ENCODE measurements at places on chromosomes 13 and 19.

DNA sequence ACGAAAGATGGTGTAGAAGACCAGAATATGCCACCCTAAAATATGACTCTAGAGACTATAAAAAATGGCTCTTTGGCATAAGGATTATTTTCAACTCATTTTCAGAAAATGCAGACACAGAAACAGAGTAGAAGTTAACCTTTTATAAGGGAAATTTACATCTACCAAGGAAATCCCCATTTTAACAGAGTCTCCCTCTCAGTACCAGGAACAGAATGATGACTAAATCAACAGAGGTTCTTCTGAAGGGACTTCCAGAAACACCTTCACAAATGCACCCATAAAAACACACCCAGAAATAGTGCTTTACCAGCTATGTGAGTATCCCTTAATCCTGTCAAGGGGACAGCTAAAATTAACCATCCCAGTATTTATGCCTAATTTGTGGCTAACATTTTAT, 29.1 kb downstream of the PLPP2 start:
- no peak for DNase-seq

- DNase-seq = no peak
These were observed 10.7 kb downstream of the AP2S1 start for GRCh38 chr19:46839752-46840497.

- DNase-seq = no peak
These were observed at the start of gene PRR36 for GRCh38 chr19:7874076-7874896. Gene PRR36 (minus strand): TSS chr19:7874390. CDS start chr19:7873689, 701 bp downstream.

- no peak for DNase-seq
These were observed 48.7 kb downstream of the ZNF536 start for GRCh38 chr19:30420881-30421280.

DNA sequence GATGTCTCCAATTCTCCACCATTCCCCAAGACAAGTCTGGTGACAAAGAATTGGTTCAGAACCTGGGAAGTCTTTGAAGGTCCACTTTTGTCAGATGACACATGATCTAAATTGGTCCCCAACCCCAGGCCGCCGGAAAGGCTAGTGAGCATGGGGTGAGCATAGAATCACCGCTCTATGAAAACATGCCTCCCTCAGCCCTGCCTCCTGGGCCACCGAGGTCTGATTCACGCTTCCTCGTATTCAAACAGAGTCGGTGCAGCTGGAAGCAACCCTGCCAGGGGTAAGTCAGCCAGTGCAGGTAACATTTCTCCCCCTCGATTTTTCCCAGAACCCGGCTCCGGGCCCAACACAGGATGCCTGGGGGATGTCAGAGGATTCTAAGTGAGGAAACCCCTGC, 33.9 kb upstream of the KLF2 start:
- DNase-seq = no peak

- no peak for DNase-seq
These were observed 22.3 kb upstream of the HNRNPUL1 start for GRCh38 chr19:41241859-41242258.

- no peak for DNase-seq
These were observed 569 bp downstream of the LCP1 start for GRCh38 chr13:46181377-46181839.

GRCh38 chr19:17409990-17410389, 4.6 kb upstream of the BST2 start:
- no peak for DNase-seq

- no peak for DNase-seq
These were observed 1.6 kb downstream of the METTL21C start for GRCh38 chr13:102693250-102693649.

DNA sequence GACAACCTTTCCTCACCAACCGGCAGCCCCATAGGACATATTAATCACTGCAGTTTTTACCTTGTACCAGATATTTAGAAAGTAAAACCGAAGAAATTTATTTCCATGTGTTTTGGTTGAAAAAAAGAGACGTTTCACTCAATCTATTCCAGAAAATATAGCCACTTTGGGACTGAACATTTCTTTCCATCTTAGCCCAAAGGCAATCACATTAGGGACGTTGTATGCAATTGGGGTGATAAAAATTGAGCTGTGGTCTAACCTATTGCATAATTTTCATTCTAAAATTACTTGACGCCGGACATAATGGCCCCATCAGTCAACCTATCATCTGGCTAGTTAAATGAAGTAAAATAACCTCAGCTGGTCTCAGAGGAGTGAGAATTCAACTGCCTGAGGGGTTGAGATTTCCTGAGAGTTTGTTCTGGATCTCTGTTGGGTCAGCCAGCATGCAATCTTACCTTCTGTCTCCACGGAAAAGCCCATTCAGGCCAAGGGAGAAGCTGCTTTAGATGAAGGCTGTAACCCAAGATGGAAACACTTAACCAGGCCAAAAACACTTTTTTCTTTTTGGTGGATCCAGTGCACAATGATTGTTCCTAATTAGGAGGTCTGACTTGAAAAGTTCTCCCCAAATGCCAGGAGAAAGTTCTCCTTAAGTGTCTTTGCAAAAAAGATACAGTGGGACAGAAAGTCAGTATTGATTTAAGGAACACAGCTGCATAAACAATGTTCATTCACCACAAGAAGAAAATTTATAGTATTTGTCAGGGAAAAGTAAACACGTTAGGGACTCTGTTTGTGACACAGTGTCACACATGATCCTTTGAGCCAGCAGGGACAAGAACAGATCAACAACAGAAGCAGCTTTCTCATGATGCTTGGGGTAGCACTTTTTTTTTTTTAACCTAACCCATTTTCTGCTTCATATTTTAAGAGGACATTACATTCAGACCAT, 34.1 kb downstream of the DLEU7 start:
- no peak for DNase-seq

DNA sequence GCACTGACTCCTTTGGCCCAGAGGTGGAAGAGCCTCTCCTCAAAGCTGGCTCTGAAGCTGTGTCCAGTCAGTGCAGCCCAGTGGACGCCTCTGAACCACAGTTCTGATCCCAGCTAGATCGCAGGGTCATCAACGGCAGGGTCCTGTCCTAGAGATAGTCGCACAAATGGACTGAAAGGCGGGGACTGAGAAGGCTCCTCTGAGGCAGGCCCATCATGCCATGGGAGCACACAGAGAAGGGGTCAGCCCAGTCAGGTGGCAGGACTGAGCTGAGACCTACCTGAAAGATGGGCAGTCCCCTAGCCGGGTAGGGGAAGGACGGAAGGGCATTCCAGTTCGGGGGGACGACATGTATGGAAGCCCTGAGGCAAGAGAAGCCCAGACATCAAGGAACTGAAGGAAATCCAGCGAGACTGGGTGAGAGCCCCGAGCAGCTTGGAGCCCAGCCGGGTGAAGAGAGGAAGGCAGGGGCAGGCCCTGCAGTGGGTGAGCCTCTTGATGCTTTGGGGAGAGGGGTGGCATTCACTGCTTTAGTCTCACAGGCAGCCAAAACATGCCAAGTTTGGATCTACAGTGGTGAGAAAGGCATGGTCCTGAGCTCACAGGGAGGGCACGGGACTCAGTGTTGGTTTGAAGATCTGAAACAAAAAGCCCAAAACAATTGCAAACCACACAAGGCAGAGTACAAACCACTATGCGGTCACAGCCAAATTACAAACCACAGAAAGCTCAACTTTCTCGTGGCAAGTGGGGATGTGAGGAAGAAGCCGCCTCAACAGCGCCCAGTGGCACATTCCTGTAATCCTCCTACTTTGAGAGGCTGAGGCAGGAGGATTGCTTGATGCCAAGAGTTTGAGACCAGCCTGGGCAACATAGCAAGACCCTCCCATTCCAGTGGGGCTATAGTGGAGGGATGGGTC, 10.0 kb downstream of the CALM3 start:
- peak; percentile 23 for DNase-seq

- no peak for DNase-seq
These were observed 9.5 kb upstream of the RFX1 start for GRCh38 chr19:14015524-14016035.

- no peak for DNase-seq
These were observed 28.9 kb upstream of the TPP2 start for GRCh38 chr13:102567857-102568256.

DNA sequence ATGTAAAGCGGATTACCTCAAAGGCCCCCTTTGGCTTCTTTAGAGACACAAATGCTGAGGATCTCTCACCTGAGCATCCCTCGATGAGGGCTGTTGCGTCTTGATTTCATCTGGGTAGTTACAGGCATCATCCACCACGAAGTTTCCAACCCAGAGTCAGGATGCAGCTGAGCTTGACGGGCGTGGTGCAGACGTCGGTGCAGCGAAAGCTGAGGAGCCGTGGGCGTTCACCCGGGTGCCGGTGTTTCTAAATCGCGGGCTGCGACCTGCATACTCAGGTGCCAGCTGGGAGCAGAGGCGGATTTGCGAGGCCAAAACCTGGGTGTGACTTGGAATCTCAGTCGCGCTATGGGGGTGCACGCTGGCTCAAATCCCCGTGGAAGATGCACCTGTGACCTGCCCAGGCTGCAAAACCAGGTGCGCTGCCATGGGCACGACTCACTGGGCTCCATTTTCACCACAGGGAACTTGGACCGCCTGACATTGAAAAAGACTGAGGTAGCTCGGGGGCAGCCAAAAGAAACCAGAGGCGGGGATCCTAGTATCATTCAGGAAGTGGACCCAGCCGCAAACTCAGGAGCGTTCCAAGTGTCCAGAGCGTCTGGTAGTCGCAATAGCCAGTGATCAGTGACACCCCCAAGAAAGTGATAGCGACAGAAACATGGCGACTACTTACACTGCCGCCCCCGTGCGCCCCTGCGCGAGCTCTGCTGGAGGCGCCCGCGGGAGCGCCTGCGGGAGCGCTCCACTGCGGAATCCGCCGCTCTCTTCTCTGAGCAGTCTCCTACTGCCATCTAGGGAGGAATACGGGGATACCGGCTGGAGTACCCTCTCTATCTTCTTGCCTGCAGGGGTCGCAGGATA, 36.4 kb upstream of the IGFL4 start:
- DNase-seq = peak; percentile 6

- DNase-seq = no peak
These were observed 219.9 kb downstream of the ZIC5 start for GRCh38 chr13:99751517-99752199.

- DNase-seq = no peak
These were observed 889 bp downstream of the UBL5 start for GRCh38 chr19:9828551-9829063.

DNA sequence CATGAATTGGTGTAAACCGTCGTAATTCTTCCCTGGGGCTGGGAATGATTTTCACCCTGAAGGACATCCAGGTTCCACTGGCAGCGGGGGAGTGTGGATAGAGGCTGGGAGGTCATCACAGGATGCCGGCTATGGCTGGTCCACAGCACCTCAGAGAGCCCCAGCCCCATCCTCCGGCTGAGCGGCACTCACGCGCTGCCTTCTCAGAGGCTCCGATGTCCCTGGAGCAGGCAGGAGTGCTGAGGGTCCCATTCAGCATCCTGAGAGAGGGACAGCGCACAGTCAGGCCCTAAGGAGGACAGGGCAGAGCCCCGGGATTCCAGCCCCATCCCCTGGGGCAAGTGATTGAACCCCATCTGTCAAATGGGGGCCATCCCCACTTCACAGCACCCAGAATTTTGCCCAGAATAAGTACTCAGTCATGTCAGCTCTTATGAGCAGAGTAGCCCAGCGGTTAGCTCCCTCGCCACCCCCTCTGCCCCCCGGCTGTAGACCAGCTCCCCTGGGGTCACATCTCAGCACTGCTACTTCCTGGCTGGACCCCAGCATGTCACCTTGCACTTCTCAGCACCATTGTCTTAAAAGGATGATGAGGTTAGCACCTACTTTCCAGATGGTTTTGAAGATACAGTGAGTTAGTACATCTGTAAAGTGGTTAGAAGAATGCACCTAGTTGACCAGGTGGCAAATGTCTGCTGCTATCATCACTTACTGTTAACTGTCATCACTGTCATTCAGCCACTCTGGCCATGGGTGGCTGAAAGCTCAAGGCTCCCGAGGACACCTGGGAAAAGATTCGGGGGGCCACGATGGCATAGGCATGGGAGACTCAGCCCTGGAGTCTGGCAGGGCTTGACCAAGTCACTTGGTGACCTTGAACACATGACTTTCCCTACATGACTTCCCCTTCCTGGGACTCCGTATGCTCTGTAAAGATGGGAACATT, 11.9 kb downstream of the GRAMD1A start:
- no peak for DNase-seq

GRCh38 chr19:44626048-44626624, 12.8 kb downstream of the IGSF23 start:
- DNase-seq = no peak

- DNase-seq = no peak
These were observed 2.1 kb upstream of the PLVAP start for GRCh38 chr19:17379221-17379631.

GRCh38 chr19:35044317-35045117, 3.0 kb downstream of the HPN start:
- peak; percentile 54 for DNase-seq

- DNase-seq = no peak
These were observed 1446.8 kb downstream of the UQCRFS1 start for GRCh38 chr19:27765912-27766725.

DNA sequence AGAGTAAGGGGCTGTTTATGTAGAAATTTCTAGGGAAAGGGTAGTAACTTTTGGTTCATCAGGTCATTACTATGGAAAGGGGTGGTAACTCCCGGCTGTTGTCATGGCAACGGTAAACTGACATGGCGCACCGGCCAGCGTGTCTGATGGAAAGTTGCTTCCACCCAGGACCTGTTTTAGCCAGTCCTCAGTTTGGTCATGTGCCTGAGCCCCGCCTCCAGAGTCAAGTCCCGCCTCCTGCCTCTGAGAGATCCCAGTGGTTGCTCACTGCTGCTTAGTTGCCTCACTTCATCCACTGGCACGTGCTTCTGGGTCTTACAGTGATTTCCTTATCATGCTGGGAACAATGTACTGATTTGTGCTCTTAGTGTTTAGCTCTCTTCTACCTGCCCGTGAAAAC, 455.2 kb upstream of the ZNF507 start:
- no peak for DNase-seq

DNA sequence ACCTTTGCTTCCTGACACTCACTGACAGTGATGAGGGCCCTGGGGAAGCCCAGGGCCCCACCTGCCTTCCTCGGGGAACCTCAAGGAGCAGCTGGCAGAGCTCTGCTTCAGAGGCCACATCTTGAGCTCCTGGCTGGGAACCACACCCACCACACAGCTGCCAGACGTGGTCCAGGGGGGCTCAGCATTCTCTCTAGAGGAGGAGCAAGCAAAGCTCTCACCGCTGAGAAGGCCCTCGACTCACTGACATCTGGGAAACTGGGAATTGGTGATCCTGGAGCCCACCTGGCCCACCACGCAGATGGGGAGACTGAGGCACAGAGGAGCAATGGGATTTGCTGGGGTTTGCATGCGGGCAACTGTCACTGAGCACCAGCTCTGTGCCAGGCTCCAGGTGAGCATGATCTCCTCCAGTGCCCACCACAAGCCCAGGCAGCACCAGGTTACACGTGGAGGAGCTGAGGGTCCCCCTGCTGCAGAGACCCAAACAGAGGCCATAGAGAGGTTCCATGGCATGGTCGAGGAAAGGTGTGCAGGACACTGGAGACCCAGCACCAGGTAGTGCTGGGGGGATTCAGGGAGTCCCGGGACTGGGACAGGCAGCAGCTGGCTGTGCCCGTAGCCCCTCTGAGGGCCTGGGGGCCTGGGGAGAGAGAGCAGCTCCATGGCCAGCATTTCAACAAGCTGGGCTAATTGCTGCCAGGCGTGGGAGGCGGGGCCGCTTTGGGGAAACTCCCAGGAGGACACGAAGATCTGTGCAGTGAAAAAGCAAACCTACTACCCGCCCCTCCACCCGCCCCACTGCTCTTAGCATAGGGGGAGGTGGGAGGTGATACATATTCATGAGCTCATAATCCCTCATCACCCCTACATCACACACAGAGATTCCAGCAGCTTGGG, 33.4 kb downstream of the PEPD start:
- DNase-seq = no peak

- no peak for DNase-seq
These were observed 12.6 kb downstream of the MPHOSPH8 start for GRCh38 chr13:19646063-19646462.

All from CD4-positive, alpha-beta T cell treated with Interleukin-15 for 4 hours (primary cell).